IPS DF 6.9 (cell line): ENCODE measurements at places on chromosomes 12 and 14.

- H3K36me3 ChIP-seq = no peaks in the 10 kb centered on the region
- no peak overlapping the region for H3K4me3 ChIP-seq
- no peak overlapping the region for H3K27ac ChIP-seq
- no peak for DNase-seq
Observed at GRCh38 chr12:108210001-108210400, 80.9 kb downstream of the WSCD2 start.

- no peak overlapping the region for H3K27ac ChIP-seq
- no peaks in the 10 kb centered on the region for H3K27me3 ChIP-seq
- no peaks in the 10 kb centered on the region for H3K4me1 ChIP-seq
- no peak for DNase-seq
- H3K4me3 ChIP-seq = no peak overlapping the region
Observed at GRCh38 chr12:43287706-43288383, 264.2 kb downstream of the ADAMTS20 start.

DNA sequence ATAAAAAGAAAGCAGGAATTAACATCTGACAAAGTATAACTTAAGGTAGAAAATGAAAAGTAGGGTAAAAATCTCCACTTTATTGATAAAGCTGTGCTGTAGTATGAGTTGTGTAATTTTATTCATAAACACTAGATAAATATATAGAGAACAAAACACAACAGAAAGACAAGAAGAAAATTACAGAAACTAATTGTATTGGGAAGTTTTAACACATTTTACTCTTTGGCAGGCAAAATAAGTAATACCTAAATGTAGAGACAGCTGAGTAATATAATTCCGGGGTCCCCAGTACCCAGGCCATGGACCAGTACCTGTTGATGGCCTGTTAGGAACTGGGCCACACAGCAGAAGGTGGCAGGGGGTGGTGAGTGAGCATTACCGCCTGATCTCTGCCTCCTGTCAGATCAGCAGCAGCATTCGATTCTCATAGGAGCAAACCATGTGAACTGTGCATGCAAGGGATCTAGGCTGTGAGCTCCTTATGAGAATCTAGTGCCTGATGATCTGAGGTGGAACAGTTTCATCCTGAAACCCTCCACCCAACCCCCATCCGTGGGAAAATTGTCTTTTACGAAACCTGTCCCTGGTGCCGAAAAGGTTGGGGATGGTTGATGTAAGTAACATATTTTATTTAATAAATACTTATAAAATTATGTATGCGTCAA is 84.4 kb upstream of the ETV6 start:
- no peaks in the 10 kb centered on the region for H3K36me3 ChIP-seq
- H3K4me3 ChIP-seq = no peak overlapping the region
- no peaks in the 10 kb centered on the region for H3K4me1 ChIP-seq
- H3K27ac ChIP-seq = no peak overlapping the region
- H3K27me3 ChIP-seq = no peaks in the 10 kb centered on the region

- no peaks in the 10 kb centered on the region for H3K36me3 ChIP-seq
- H3K27ac ChIP-seq = no peak overlapping the region
- H3K4me3 ChIP-seq = no peak overlapping the region
- no peaks in the 10 kb centered on the region for H3K4me1 ChIP-seq
- no peaks in the 10 kb centered on the region for H3K27me3 ChIP-seq
- no peak for DNase-seq
Observed at GRCh38 chr12:120844768-120845449, 59.2 kb downstream of the SPPL3 start.

DNA sequence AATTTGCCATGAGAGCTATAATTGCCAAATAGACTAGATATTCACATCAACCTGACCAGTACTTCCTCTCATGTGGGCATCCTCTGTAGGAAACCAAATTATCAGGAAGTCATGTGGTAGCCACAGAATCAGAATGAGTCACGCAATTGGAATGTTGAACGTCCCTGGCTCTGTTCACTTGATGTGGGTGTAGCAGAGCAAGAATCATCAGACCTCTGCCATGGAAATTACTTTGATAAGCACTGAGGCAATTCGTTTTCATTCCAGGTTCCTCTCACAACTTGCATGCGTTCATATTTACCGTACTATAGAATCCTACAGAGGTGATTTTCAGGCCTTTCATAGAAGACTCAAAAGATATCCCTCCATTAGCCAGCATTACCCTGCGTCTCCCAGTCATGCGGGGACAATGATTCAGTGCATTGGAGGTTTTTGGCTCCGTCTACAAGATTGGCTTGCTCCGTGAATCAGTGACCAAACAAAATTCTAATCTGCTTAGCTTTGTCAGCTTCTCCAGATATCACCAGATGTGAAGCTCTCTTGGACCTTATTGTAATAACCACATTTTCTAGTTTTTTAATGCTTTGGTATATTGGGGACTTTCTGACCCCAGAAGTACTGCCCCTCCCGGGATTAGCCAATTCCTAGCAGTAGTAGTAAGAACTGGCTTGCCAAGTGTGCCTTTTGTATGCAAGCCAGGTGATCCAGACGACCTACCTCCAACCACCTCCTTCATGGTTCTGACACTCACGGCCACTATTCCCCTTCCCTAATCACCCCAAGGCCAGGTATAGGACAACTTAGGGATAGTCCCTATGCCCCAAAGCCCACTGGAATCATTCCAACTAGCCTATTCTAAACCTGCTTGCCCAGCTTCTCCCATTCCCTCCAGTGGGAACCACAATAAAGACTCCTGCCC is 133.4 kb downstream of the KICS2 start:
- DNase-seq = peak; percentile 41
- no peak overlapping the region for H3K4me3 ChIP-seq
- no peaks in the 10 kb centered on the region for H3K27me3 ChIP-seq
- H3K27ac ChIP-seq = no peak overlapping the region
- H3K4me1 ChIP-seq = no peaks in the 10 kb centered on the region
- no peaks in the 10 kb centered on the region for H3K36me3 ChIP-seq

GRCh38 chr14:89007906-89008305 is 183.5 kb downstream of the TTC8 start:
- no peak for DNase-seq
- no peak overlapping the region for H3K4me3 ChIP-seq
- no peak overlapping the region for H3K27ac ChIP-seq
- no peaks in the 10 kb centered on the region for H3K36me3 ChIP-seq
- no peaks in the 10 kb centered on the region for H3K27me3 ChIP-seq

DNA sequence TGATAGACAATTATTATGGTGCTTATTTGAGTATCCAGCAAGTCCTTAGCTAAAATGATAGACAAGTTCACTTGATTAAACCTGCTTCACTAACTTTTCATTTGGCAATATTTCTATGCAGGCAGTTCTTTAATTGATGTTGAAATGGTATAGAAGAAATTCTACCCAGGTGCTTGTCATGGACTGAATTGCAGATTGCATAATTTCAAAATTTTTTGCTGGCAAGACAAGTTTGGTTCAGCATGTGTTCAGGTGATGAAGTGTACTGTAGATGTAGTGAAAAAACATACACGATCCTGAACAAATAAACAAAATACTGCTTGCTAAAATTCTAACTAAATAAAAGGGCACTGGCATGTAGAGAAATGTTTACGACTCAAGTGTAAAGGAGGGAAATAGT is 189.0 kb downstream of the FOXA1 start:
- H3K27ac ChIP-seq = no peak overlapping the region
- no peaks in the 10 kb centered on the region for H3K4me1 ChIP-seq
- H3K36me3 ChIP-seq = no peaks in the 10 kb centered on the region
- no peaks in the 10 kb centered on the region for H3K27me3 ChIP-seq
- H3K4me3 ChIP-seq = no peak overlapping the region

GRCh38 chr14:24368562-24369252 is 723 bp downstream of the NFATC4 start:
- H3K27me3 ChIP-seq = no peaks in the 10 kb centered on the region
- DNase-seq = no peak
- peaks cover 2% of the 10 kb centered on the region; the same call in 1 of the 2 replicates for H3K4me1 ChIP-seq
- peaks cover 5% of the 10 kb centered on the region; the same call in 1 of the 2 replicates for H3K36me3 ChIP-seq
- peak overlapping the region; percentile 50; the same call in 1 of the 2 replicates for H3K4me3 ChIP-seq
- H3K27ac ChIP-seq = no peak overlapping the region

DNA sequence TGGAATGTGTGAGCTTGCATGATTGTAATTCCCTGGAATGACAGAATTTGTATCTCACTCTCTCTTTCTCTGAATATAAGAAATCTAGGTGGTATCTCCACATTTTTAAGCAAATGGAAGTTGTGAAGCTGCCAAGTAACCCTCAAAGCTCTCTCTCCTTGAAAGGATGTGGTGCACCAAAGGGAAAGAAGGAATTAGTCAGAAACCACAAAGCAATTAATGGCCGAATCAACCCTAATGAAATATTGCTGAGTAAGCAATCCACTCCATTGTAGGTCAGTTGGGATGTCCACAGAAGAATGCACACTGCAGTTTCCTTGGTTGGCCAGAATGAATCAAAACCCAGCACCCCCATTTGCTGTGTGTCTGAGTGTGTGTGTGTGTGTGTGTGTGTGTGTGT is 153.5 kb downstream of the KCNA5 start:
- no peaks in the 10 kb centered on the region for H3K36me3 ChIP-seq
- no peak for DNase-seq
- H3K4me1 ChIP-seq = peaks cover 2% of the 10 kb centered on the region; the same call in 1 of the 2 replicates

DNA sequence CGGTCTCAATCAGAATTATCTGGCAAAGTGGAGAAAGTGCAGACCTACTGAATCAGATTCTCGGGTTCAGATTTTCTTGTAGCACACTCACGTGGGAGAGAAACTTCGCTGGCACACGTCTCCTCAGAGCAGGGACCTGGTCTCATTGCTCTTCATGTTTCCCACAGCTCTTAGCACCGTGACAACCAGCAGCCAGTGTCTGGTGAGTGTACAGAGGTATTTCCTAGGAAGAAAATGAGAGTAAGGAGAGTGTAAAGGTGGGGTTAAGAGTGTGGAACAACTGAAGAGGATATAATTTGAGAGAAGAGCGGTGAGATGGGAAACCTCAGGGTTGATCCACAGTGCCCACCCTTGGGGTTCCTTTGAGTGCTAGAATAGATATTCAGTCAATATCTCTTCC is 89.2 kb downstream of the ARF6 start:
- no peak overlapping the region for H3K27ac ChIP-seq
- no peaks in the 10 kb centered on the region for H3K27me3 ChIP-seq
- no peak overlapping the region for H3K4me3 ChIP-seq
- no peak for DNase-seq
- H3K4me1 ChIP-seq = no peaks in the 10 kb centered on the region; the same call in 1 of the 2 replicates
- H3K36me3 ChIP-seq = no peaks in the 10 kb centered on the region
